ENCODE measurements at places on chromosomes 7 and 10.

DNA sequence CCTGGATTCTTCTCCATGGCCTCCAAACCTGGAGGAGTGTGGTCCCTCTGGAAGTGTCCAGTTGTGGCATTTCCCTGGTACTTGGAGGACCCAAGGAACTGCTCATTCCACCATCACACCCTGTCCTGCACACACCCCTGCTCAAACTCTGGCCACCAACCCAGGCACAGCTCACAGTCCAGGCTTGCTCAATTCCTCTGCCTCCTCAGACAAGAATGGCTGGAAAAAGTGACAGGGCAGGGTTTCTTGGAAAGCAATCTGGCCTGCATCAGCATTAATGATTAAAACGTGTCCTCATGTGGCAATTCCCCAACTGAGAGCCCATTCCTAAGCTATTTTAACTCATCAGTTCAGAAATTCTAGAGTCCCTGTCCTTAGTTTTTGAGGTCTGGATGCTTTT lies 17.2 kb upstream of the TPST1 start:
- DNase-seq, result no peak

GRCh38 chr10:110827410-110827809 lies 44.3 kb upstream of the PDCD4 start:
- DNase-seq, result no peak

DNA sequence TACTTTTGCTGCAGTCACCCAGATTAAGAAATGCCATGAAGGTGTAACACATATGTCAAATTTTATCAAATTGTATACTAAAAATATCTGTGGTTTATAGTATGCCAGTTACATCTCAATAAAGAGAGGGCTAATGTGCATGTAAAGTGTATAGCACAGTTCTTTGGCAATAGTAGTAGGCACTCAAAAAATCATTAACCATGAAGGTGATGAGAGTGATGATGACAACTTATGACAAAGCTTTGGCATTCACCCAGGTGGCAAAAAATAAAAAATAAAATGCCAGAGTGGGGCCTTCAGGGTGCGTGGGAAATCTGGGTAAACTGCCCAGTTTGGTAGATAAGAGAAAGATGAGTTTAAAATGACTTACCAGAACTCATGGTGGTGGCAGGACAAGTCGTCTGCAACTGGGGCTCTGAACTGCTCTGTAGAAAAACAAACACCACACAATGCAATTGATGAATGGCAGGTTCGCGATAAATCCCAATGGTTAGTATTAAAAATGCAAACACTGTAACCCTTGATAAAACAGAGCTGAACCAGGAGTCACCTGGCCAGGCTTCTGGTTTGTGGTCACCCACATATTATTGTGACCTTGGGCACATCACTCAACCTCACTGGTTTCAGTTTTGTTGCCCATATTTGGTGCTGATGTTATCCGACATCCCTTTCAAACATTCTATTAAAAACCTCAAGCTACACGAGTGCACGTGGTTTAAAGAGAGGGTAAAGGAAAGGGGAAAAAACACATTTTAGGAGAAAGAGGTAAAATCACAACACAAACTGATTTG lies 120.2 kb downstream of the SORBS1 start:
- no peak for DNase-seq

DNA sequence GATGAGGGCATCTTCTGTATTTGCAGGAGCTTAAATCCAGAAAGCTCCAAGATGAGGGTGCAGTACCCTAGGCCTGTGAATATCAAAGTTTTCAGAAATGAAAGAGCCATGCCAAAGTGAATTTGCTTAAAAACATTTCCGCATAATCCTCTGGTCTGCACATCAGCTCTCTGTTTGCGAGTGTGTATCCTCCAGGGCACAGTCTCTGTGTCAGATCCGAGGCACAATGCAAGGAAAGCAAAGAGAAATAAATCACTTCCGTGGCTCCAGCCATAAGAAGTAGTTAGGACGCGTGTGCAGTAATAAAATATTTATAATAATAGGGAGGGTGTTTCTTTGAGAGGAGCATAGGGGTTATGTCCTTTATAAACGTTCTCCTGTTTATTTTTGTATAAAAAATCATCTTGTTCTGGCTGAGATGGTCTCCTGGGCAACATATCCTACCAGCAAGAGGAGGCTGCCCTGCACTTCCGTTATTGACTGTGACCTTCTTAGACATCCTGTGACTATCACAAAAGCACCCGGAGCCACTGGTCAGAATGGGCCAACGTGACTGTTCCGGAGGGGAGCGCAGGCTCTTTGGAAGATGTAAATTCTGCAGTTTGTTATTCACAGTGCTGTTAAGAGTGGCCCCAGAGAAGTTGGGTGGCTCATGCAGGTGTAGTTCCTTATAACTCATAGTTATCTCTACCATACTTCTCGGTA lies 667.6 kb upstream of the FOXK1 start:
- no peak for DNase-seq

DNA sequence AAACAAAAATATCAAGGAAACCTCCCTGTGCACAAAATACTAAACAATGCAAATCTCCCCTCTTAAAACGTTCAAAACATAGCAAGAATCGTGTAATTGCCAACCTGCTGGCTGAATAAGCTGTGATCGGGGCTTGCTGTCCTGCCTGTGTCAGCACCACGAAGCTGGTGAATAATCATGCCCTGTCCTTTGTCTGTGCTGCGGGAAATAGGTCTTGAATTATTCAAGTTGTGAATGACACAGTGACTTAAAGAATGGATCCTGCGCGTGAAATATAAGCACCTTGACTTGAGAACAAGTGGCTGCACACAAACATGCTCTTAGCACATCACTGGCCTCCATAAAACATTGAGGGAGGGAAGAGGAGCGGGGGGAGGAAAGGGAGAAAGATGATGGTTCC lies 130.2 kb downstream of the OAT start:
- DNase-seq, result no peak

- no peak for DNase-seq
Observed at GRCh38 chr7:6367701-6368211, 80.0 kb downstream of the DAGLB start.

GRCh38 chr7:134891262-134891695 lies 95.0 kb upstream of the AGBL3 start:
- DNase-seq, result no peak

GRCh38 chr7:84799106-84799505 lies 387.8 kb downstream of the SEMA3D start:
- no peak for DNase-seq

DNA sequence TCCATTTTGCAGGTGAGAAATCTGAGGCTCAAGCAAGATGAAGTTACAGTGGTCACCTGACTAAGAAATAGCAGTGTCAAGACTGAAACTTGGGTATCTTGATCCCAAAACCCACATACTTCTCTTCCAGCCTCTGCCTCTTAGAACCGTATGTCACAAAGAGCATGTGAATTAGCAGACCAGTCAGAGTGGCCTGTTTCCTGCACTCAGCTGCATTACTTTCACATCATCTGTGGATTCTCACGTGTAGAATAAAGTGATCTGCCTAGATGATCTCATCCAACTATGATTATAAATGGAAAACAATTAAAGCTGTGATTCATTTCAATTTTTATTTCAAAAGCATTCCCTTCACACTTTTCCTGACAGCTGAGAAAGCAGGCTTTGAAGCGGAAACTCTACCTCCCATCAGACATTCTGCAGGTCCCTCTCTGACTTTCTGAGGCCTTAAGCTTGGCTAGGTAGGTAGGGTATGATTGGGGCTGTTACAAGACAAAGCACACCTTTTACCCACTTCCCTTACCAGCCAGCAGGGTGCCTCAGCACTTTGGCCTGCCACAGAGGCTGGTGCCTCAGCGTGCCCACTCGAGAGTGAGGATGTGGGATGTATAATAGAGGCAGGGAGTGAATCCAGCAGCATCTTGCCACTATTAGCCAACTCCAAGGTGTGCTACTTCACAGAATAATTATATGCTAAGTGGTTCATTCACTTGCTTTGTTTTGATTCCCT lies 70.2 kb upstream of the PDE1C start:
- DNase-seq, result no peak

GRCh38 chr10:33746836-33747268 lies 412.4 kb upstream of the NRP1 start:
- no peak for DNase-seq

GRCh38 chr7:143884241-143884968 lies 17.6 kb downstream of the TCAF1 start:
- DNase-seq, result no peak

- no peak for DNase-seq
Observed at GRCh38 chr10:13392701-13393100, 44.6 kb upstream of the SEPHS1 start.

DNA sequence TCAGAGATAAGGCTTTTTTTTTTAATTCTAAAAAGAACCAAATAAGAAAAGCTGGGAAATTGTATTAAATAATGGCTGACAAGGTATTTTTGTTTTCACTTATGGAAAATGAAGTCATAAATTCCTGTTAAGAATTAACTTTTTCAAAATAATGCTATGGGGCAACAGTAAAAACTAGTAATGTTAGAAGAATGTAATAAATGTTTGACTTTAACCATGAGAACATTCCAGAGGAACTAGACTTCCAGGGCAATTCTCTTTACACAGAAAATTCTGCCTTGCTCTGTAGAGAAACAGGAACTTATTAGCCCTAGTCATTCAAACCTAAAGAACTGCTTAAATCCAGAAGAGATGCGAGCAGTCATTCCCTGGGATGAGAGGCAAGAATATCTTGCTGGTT lies 571.1 kb downstream of the IPMK start:
- no peak for DNase-seq

DNA sequence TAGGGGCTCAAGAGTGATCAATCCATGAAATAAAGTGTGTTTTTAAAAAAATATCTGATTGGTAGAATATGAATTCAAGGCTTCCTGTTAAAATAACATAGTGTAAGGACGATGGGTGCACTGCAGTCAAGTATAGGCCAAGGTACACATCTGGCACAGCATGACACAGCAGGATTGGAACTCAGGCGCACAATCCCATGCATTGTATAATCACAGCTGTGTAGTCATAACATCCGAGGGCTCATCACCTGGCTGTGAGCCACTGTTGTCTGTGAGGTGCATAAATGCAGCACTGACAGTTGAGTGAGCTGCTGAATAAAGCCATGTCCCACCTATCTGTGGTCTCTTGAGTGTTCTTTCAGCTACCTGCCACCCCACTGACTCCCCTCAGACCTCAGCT lies 142.3 kb upstream of the HPS1 start:
- no peak for DNase-seq

GRCh38 chr10:32163071-32163761 lies 107.0 kb upstream of the KIF5B start:
- no peak for DNase-seq

GRCh38 chr7:128939861-128940410 lies 2.2 kb downstream of the IRF5 start:
- DNase-seq, result no peak

- no peak for DNase-seq
Observed at GRCh38 chr10:48604039-48604990, 558 bp downstream of the ARHGAP22 start.

DNA sequence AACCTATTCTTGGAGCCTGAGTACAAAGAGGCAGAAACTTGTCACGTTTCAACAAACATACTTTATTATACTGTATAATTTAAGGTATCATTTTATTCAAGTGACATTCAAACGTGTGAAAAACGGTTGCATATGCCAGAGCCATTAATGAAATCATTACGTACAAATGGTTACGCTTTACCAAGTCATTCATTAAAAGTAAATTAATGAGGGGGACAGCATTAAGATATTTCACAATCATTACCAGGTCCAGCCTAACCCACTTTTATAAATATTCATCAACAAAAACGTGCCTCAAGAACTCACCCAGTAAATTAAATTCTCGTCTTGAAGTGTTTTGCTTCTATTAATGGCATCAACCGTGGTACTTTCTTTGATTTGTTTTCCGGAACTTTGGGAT lies 253.0 kb downstream of the RPS24 start:
- no peak for DNase-seq

- no peak for DNase-seq
Observed at GRCh38 chr7:5217851-5218331, 27.9 kb downstream of the WIPI2 start.

- DNase-seq, result no peak
Observed at GRCh38 chr7:127644484-127644883, 7.5 kb upstream of the SND1 start.

DNA sequence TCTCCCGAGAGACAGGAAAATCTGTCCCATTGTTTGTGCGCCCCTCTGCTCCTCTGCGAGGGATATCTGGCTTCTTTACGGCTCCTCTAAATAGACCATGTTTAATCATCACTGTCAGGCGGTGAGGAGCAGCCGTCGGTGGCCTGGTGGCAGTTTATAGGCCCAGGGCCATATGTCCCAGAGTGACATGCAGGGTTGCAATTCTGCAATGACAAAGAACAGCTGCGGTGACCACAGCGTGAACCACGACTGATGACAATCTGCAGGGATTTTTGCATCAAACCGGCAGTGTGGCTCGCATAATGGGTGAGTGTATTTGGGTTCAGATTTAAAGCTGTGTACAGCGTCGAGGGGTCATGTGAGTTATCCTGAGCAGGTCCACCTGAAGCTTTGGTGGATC lies 41.5 kb downstream of the GATA3 start:
- DNase-seq, result no peak

DNA sequence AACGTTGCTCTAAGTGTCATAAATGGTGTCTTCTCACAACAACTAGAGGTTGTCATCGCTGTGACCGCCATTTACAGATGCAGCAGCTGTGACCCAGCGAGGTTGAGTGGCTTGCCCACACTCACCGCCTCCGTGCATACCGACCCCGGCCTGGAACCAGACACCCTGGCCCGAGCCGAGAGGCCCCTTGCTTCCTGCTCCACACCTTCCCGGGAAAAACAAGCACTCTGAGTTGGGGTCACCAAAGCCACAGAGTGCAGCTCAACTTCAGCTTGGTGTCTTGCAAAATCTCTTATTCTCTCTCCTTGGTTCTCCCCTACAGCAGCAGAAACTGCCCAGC lies 115.7 kb upstream of the PPP2R2D start:
- DNase-seq, result no peak

- no peak for DNase-seq
Observed at GRCh38 chr7:157360483-157361025, 23.8 kb downstream of the DNAJB6 start.

GRCh38 chr10:61888744-61889143 lies 12.8 kb upstream of the ARID5B start:
- no peak for DNase-seq

DNA sequence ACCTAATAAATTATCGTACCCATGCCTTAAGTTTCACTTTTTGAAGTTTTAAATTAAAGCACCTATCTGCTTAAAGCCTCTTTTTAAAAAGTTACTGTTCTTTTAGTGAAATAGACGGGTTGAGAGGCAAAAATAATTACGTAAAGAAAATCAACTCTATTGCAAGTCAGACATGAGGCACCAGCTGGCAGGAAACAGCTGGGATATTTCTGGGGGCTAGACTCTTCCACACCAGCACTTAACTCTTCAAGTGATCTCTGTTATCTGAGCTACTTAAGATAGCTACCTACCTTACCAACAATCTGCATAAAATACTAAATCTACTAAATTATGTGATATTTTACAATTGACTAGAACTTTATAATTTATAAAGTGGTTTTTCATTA lies 35.8 kb downstream of the GBF1 start:
- no peak for DNase-seq

DNA sequence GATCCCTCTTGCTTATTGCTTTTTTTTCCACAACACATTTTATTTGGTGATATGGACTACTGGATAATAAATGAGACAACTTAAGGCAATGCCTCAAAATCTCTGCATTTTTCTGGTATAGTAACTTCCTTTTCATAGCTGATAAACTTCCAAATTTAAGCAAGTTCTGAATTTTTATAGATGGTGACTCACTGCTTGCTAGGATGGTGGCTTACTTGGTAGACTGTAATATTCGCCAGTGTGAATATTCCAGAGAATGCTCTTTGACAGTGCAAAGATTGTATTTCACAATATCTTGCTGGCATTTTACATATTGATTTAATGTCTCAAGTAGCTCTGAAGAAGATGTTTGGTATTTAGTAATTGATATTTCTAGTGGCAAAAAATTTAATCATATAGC lies 472.4 kb downstream of the TFEC start:
- no peak for DNase-seq

Data from T follicular helper cell (primary cell).